Pancreas (tissue), 10 donors: ENCODE measurements at places on chromosomes 2 and 18. TPM values are rescaled to one million over a fixed set of nuclear protein-coding genes. Genes with fewer than 3 reads are reported as not detected.

GRCh38 chr2:112710956-112711750, 9.7 kb upstream of the NT5DC4 start:
- no peak for DNase-seq

DNA sequence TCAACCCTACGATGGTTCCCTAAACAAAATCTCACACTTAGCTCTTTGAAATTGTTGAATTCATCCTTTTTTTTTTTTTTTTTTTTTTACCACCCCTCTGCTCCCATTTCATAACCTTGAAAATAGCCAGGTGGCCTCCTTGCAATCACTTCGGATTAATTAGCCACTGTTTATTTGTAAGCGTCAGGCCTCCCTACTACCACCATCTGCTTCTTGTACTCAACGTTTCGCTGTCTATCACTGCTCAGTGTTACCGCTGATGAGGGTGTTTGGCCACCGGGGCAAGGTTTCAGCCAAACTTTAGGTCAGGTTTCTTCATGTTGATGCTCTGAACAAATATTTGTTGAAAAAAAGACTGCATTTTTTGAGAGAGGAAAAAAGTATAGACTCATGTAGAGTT, 183.2 kb downstream of the EPHA4 start:
- DNase-seq = no peak

DNA sequence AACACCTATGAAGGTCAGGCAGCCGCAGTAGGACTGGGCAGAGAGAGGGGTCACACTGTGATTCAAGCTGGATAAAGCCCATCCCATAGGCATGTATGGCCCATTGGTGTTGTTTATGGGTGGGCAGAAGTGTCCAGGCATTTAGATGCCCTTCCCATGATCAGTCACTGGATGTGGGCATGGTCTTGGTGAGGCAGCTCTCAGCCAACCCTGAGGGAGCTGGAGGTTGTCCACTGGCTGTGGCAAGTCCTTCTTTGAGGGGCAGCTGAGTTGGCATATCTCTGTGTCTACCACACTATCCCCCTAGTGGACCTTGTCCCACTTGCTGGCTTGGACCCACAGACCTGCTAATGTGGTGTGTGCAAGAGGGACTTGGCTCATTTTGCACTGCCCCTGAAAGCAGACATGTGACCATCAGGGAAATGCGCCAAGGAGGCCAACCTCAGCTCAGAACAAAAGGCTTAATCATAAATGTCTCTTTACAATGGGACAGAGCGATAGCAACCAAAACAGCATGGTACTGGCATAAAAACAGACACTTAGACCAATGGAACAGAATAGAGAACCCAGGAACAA, 82.0 kb downstream of the TMEM17 start:
- DNase-seq = no peak

Gene XDH
- 0.52 TPM for total RNA-seq

GRCh38 chr2:86477349-86477748, 36.2 kb downstream of the KDM3A start:
- no peak for DNase-seq

GRCh38 chr2:45681675-45682074, 30.2 kb downstream of the PRKCE start:
- DNase-seq = no peak

DNA sequence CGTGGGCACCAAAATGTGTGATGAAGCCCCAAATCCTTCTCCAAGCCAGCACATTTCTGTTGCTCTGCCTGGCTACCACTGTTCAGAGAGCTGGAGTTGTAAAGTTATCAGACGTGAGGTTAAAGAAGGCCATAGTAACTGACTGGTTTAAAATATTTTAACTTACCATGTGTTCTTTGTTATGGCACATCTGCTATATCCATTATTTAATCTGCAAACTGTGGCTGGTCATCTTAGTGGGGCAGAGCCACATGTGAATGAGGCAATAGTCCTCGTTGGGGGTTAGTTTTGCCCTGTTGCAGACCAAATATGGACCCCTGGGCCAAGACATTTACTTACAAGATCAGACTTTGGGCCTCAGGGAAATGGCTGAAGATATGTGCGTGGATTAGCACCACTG, 214.4 kb upstream of the RASGRP3 start:
- no peak for DNase-seq

DNA sequence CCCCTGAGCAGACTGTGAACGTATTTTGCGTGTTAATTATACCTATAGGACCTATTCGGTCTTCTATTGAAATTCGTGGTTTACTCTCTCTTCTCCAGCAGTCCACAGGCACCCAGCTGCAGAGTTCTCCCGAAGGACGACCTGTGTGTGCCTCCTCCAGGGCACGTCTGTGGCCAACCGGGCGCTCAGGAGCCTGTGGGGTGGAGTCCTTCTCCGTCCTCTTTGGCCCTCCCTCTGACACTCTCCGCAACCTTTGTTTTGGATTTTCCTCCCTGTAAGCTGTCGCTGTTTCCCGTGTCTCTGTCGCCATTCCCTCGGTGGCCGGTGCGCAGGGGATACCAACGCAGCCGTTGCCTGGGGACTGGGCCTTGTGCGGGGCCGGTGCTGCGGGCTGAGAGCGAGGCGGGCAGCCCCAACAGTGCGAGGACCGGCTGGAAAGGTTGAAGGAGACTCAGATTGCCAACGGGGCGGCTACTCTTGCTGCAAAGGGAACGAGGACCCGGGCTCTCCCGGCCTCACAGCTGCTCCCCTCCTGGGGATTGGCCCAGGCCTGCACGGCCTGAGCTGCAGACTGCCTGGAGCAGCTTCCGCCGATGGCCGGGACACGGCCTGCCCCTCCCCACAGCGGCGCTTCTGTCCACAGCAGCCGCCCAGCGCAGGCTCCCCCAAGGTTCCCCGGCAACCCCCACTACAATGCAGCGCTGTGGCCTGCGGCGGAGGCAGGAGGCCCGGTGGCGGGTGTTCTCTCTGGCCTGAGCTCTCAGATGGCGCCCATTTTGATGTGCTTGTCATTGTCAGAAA, 221.0 kb downstream of the MTX2 start:
- DNase-seq = peak; percentile 3

Gene TTN
- 3.3 TPM for total RNA-seq

- DNase-seq = no peak
Observed at GRCh38 chr2:43642363-43642762, 5.3 kb downstream of the PLEKHH2 start.

DNA sequence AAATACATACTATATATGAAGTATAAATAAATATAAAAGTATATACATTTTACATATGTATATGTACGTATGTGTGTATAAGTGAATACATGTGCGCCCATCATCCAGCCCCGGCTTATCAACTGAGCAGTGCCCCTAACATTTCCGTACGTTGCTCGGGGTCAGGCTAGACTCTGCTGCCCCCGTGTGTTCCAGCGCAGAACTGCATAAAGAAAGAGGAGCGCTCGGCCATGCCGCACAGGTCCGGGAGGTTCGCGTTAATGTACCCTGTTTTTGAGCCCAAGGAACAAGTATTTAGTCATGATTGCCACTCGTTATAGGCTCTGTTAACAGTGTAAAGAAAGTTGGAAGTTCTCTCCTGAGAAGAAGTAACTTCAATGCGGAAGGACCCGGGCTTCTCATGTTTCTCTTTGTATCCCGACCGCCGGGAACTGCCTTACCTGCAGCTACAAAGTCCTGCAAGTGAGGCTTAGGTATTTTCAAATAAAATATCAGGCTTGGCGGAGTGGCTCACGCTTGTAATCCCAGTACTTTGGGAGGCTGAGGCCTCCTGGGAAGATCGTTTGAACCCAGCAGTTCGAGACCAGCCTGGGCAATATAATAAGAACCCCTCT, 55.7 kb downstream of the CD8B2 start:
- DNase-seq = peak; percentile 42

DNA sequence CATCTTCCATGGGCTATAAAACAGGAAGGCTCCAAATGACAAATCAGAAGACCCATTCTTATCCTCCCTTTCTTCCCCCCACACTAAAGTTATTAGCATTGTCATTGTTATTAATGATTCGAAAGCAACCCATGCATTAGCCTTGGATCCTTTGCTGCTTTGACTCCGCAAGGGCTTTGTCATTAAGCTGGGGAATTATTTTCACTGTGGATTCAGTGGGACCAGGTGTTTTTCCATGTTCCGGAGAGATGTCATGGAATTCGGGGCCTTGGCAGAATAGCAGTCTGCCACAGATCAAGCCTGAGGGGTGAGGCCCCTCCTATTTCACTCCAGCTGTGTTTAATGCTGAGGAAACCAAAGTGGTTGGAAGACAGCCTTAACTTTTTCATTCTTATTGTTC, 357.1 kb downstream of the EN1 start:
- DNase-seq = no peak

DNA sequence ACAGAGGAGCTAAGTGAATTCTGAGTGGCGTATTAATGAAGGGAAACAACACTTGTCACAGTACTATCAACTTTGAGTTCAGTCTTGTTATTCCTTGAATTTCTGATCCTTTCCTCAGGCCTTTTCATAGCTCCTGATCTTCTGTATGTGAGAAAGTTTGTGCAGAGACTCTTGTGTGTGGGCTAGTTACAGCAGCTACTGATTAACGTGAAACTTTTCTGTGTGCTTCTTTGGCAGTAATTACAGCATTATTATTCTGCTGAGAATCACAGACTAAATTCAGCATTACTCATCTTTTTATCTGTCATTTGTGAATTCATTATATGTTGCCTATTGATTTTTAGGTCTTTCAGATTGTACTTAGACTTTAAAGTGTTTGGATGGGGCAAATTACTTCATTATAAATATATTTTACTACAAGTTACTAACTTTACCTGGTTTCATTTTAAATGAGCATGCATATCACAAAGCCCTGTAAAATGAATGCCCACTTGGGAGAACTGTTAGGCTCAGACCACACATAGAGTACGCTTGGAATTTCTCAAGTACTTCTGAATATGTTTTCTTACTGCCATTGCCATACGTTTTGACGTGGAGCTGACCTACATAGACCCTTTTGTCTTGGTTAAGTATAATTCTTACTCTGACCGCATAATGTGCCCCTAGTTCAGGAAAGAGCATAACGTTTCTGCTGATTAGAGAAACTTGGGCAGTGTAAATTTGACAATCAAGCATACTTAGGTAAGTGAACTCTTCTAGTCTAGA, 36.2 kb downstream of the CREB1 start:
- DNase-seq = no peak

DNA sequence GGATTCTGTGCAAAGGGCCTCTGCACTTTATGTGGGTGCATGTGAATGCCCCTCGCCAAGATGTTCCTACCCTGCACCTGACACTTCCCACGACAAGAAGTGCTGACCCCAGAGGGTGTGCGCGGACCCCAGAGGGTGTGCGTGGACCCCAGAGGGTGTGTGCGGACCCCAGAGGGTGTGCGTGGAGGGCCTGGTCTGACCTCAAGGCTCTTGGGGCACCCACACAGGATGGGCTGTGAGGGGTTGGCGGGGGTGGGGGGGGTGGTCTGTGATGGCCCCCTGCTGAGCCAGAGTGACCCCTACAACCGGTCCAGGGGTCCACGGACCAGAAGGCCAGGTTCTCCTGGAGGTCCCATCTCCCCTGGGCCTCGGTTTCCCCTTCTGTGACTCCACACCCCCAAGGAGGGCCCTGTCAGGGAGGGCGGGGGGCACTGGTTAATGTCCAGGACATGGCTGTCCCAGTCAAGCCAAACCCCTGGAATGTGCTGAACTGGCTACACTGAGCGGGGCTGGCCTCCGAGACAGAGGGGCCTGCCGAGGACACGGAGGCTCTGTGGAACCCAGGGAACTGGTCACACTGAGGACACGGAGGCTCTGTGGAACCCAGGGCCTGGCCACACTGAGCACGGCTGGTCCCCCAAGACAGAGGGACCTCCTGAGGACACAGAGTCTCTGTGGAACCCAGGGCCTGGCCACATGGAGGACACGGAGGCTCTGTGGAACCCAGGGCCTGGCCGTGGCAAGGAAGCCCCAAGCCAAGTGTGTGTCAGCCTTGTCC, 3.1 kb downstream of the NEU4 start:
- no peak for DNase-seq

Gene TDRD15
- total RNA-seq = not detected

- no peak for DNase-seq
Observed at GRCh38 chr18:27400001-27400400, 214.9 kb upstream of the CHST9 start.

DNA sequence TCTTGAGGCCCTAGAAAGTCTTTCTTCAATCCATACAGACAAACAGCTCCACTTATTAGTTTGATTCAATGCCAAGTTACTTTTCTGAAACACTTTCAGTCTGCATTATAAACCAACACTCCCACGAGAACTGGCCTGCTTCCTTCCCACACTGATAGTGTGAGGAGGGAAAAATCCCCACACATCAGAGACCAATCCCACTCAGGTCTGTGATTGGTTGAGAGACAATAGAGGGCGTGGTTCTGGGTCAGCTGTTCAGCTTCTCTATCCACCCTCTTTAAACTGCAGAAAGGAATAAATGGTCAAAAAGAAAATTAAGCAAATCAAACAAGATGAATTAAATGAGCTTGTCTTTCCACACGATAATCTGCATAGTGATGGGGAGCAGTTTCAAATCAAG, 152.5 kb downstream of the NRP2 start:
- no peak for DNase-seq

DNA sequence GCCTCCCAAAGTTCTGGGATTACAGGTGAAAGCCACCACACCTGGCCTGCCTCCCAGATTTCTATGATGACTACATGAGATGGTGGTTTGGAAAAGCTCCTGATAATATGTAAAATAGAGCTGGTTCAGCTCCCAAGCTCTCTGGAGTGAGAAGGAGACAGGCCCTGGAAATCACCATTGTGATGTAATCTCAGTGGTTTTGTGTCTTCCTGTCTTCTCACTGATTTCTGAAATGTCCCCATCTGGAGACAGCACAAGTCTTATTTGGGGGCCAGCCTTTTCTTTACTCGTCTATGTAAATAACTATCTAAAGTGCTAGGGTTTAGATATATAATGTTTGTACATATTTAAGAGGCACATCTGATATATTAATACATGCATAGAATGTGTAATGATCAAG, 64.0 kb downstream of the CCNT2 start:
- DNase-seq = no peak

- no peak for DNase-seq
Observed at GRCh38 chr2:119289642-119290041, 66.0 kb downstream of the STEAP3 start.

GRCh38 chr2:6823111-6823510, 42.6 kb downstream of the CMPK2 start:
- DNase-seq = no peak

DNA sequence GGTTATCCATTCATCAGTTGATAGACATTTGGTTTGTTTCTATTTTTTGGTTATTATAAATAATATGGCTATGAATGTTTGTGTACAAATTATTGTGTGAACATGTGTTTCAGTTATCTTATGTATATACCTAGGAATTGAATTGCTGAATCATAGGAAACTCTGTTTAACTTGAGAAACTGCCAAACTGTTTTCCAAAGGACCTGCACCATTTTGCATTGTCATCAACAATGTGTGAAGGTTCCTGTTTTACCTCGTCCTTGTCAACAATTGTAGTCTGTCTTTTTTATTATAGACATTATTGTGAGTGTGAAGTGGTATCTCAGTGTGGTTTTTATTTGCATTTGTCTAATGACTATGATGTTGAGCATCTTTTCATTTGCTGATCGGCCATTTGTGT, 17.1 kb downstream of the PDK1 start:
- DNase-seq = no peak
